GM10248 (cell line): ENCODE measurements at places on chromosomes 2 and 18.
A peak's percentile ranks its signal among the peaks of the same experiment; 100 is the strongest.

DNA sequence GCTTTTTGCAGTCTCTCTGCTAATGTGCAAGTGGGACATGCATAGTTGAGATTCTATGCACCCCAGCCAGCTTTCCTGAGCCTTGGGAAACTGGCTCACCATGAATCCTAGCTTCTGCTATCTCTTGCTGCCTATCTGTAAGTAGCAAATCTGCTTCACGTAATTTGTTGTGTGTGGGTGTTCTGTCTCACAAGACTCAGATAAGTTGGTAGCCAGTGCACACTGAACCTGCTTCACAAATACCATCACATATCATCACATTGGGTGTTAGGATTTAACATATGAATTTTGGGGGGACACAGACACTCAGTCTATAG, 13.9 kb upstream of the VRK2 start:
- DNase-seq = no peak

- peak; percentile 65 for DNase-seq
Observed at GRCh38 chr18:48952287-48953103, 1.7 kb upstream of the SMAD7 start.

DNA sequence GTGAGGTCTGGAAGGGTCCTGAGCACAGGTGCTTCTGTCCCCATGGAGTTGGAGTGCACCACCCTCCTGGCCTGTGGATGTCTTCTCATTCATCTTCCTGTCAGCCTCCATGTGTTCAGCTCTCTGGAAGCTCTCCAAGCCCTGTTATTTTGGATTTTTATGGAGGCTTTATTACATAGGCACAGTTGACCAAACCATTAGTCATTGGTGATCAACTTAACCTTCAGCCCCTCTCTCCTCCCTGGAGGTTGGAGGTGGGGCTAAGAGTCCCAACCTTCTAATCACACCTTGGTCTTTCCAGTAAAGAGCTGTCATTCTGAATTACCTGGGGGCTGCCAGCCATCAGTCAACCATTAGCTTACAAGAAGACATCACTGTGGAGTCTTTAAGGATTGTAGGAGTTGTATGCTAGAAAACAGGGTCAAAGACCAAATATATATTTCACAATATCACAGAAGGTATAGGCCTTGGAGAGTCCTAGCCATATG, 7.5 kb upstream of the MCFD2 start:
- no peak for DNase-seq

- DNase-seq = no peak
Observed at GRCh38 chr2:24456599-24457556, 34.2 kb upstream of the NCOA1 start.

- DNase-seq = no peak
Observed at GRCh38 chr2:46125798-46126197, 171.4 kb upstream of the EPAS1 start.

- DNase-seq = no peak
Observed at GRCh38 chr18:79875531-79875919, 75.9 kb downstream of the SLC66A2 start.

GRCh38 chr18:45295388-45295787, 319.9 kb upstream of the SLC14A2 start:
- DNase-seq = no peak

DNA sequence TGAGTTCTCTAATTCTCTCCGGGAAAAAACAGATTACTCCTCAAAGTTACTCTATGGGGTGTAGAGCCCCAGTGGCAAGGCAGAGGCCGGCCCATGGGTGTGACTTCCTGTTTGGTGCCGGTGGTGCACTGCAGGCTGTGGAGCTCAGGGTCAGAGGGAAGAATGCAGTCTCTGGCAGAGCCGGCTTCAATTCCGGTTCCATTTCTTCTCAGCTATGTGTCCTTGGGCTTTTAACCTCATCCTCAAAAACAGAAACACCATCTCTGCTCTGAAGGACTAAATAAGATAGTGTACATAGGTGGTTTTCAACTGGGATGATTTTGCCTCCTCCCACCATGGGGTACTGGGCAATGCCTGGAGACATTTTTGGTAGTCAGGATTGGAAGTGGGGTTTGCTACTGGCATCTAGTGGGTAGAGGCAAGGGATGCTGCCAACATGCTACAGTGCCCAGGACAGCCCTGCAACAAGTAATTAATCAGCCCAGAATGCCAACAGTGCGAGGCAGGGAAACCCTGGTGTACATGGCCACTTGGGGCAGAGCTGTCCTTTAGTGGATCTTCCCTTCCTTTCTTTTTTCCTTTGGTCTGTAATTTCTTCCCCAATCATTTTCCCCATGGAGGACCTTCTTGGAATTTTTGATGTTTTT, 81.2 kb downstream of the INSIG2 start:
- DNase-seq = no peak

DNA sequence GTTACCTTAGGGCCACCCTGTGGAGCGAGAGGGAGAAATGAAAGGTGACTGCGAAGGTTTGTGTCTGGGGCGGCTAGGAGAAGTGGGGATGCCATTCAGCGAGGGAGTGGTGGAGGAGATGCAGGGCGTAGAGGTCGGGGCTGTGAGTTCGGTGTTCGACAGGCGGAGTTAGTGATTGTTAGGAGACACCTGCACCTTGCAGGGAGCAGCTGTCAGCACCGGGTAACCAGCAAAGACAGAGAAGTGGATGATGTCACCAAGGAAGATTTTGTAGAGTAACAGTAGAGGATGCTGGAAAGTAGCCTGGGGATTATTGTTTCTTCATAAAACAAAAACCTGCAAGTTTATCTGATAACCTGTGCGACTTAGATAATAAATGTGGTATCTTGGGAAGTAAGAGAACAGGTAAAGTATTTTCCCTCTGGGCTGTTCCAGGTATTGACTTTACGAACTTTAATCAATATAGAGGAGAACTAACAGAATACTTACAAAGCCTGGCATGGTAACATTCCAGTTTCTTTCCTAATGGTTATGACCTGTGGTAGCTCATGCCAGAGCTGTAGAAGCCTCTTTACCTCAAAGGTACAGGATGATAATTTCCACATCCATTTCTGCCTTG, 63.8 kb downstream of the SPTBN1 start:
- no peak for DNase-seq

- no peak for DNase-seq
Observed at GRCh38 chr18:71989616-71990015, 554.5 kb downstream of the CBLN2 start.

DNA sequence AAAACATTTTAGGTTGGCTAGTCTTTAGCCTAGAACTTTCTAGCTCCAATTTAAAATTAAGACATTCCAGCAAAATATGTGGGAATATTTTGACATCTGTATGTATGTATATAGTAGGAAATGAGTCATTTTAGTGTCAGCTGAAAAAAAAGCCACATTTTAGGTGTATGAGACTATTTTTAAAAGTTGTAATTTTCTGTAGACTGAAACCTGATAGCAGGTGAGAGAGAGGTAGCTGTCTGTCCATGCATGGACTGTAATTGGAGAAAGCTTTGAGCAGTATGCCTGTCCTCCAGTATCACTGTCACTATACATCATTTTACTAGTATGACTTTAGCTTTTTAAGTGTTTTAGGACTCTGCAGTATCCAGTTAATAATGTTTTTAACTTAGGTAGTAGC, 26.1 kb upstream of the PPP1R1C start:
- DNase-seq = no peak

DNA sequence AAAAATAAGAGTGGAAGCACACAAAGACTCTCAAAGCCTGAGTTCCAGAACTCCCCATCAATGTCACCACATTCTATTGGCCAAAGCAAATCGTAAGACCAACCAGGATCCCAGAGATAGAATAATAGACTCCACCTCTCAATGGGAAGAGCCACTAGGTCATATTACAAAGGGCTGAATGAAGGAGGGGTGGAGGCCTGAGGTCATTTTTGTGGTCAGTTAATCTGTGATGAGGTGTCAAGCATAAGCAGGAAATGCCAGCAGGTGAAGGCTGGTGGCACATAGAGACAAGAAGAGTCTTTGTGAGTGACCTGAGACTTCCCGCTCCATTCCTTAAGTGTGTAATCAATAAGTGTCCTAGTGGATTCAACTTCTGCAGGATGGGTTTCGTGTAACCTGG, 144.3 kb downstream of the TFCP2L1 start:
- no peak for DNase-seq

- no peak for DNase-seq
Observed at GRCh38 chr2:219484343-219485200, 14.1 kb upstream of the GMPPA start.

DNA sequence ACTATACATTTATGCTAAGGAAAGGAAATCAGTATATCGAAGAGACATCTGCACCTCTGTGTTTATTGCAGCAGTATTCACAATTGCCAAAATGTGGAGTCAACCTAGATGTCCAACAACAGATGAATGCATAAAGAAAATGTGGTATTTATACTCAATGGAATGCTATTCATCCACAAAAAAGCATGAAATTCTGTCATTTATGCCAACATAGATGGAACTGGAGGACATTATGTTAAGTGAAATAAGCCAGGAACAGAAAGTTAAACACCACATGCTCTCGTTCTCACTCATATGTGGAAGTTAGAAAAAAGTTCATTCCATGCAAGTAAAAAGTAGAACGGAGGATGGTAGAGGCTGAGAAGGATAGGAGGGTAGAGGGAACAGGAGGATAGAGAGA, 59.5 kb downstream of the TWSG1 start:
- no peak for DNase-seq

DNA sequence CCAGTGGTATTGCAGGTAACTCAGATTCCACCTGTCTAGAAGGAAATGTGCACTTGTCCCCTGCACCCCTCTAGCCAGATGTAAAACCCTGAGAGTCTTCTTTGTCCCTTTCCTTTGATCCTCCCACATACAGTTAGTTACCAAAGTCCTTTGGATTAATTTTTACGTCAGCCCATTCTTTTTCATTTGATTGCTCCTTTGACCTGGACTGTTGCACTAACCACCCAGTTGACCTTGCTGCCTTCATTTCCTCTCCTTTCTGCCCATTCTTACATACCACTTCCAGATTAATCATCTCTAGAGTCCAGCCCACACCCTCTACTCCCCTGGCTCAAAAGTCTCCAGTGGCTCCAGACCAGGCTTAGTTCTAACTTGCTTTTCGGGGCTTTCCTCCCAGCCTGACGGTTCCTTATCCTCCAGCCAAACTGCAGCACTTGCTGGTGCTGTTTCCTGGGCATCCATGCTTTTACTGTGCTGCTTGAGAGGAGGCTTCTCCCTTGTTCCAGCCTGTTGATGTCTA, 99.3 kb downstream of the SPTBN1 start:
- no peak for DNase-seq

DNA sequence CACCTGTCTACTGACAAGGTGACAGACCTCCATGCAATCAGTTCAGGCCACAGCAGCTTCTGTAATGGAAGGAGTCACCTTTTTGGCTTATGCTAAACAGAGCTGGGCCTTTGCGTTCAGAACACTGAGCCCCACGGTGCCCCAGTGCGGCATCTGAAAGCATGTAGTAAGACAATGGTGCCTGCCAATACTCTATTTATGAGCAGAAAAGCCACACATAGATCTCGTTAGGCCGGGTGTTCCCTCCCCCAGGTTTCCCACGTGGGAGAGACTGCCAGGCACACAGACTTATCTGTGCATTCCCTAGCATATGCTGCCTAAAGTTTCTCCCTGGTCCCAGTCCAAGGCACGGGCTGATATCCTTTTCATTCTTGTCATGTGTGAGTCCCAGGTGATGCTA, 150.9 kb downstream of the ACTR3 start:
- no peak for DNase-seq

DNA sequence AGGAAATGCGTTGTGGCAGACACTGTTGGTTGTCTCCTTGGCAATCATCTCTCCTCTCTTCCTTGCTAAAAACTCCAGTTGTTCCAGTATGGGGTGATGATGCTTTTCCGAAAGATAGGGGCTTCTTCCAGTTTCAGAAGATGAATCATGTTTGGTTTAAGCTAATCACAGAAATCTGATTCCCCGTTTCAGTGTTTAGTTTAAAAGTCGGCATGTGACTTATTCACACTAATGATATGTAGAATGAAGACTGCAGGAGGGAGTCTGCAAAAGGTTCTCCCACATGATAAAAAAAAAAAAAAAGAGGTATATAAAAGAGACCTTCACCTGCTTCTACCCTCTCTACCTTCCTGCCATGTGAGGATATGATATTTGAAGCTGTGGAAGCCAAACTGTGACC, 239.0 kb upstream of the SIX2 start:
- no peak for DNase-seq
